ENCODE measurements at places on chromosomes 3 and 15. TPM values are rescaled to one million over a fixed set of nuclear protein-coding genes. Genes with fewer than 3 reads are reported as not detected.

- DNase-seq, result no peak
Measured at GRCh38 chr3:52983336-52983807, 62.5 kb downstream of the SFMBT1 start.

GRCh38 chr3:73855813-73856212 lies 231.1 kb upstream of the PDZRN3 start:
- no peak for DNase-seq

DNA sequence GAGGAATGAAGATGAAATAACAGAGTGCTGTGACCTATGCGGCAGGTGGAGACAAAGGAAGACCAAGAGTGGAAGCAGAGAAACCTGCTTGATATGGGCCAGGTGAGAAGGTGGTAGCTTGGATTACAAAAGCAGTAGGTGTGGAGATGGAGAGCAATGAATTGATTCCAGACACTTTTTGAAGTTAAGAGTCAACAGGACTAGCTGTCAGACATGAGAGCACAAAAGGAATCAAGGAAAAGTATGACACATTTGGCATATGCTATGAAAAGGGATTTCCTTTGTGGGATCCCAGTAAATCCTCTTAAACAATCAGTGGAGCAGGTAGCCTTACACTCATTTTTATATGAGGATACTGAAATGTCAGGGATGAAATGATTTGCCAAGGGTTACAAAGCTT lies 160.5 kb downstream of the GREM1 start:
- DNase-seq, result no peak

DNA sequence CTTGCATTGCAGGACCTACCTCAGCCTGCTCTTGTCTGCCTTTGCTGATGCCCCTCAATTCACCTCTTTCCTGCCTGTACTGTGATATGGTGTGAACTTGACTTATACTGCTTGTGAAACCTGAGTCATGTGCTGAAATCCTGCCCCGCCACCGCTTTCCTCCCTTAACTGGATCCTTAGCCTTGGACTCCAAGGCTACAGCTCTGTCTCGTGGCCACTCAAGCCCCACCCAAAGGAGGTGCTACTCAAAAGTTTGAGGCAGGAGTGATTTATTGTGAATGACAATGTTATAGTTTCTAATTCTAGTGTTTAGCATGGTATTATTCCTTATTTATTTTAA lies 56.1 kb downstream of the MYZAP start:
- DNase-seq, result no peak

DNA sequence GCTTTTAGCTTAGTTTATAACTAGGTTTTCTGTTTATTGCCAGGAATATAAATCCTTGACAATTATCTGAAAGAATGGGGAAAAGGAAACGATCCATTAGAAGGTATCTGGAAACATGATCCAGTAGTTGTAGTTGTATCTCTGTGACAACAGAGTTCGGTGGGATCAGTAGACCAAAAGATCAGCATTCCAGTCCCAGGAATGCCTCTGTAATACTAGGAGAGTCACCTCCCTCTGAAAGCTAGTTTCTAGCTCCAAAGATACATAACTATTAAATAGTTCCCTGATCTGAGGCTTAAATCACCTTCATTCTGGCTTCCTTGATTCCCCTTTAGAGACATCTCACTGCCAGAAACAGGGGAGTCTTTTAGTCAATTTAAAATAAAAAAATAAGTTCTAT lies 34.1 kb downstream of the MB21D2 start:
- no peak for DNase-seq

RASGRP1 gene
- total RNA-seq, result 3.1 TPM

DNA sequence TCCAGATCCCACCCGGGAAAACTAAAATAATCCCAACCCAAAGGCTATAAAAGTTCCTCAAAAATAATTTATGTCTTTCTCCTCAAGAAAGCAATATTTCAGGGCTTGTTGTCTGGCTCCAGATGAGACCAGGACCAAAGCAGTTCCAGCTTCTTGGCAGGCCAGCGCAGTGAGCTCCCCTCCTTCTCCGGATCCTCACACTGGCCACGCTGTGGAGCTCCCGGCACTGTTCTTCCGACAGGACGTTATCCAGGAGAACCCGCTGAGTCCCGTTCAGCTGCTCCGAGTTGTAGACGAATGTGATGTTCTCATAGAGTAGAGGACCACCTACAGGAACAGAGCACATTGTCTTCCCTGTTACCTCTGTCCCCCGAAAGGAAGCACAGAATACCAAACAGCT lies 146.3 kb downstream of the P3H2 start:
- DNase-seq, result no peak

GASK1A gene
- 2.3 TPM for total RNA-seq

EFCC1 gene
- 0.14 TPM for total RNA-seq

DNA sequence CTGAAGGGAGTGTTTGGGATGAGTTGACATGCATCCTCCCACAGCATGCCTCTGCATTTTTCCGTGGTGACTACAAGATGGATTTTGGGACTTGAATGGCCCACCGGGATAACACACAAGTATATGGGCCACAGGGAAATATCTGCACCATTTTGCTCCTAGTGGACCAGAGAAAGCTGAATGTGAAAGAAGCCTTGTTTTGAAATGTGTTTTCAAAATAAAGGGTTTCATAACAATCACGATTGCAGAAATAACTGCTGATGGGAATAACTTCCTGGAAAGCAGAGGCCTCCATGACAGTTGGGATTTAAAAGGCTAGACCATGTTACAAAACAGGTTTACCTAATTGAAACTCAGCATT lies 77.5 kb upstream of the PRR23C start:
- DNase-seq, result no peak

- no peak for DNase-seq
Measured at GRCh38 chr3:194579091-194579606, 54.1 kb downstream of the TMEM44 start.

AGBL1 gene
- total RNA-seq, result not detected

All from kidney epithelial cell (primary cell).